Stimulated activated CD4-positive, alpha-beta T cell treated with anti-CD3 and anti-CD28 coated beads, Interleukin-4, amount 100 ng/mL, for 48 hours (primary cell): ENCODE measurements at places on chromosomes 3 and 15.

- DNase-seq, result no peak
These were observed 1.0 kb upstream of the CEP70 start for GRCh38 chr3:138594935-138595610.

GRCh38 chr3:117842086-117842485 lies 1132.5 kb downstream of the TUSC7 start:
- DNase-seq, result no peak

- DNase-seq, result no peak
These were observed 65.2 kb upstream of the GLCE start for GRCh38 chr15:69095274-69095673.

GRCh38 chr15:66623801-66624453 lies 58.1 kb upstream of the LCTL start:
- no peak for DNase-seq

DNA sequence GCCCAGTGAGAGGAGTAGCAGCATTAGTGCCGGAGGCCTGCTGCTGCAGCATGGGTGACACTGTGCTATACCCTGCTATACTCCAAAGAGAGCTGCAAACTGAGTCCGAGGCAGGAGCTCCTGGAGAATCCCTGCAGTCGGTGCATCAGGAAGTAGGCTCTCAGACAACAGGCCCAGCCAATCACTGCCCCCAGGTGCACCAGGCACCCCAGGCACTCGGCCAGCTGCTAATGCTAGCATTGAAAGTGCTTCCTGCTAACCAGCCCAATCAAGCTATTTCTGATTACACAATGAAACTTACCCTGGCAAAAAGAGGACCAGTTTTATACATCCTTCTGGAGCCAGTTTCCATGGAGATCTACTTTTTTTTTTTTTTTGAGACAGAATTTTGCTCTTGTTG lies 45.6 kb upstream of the IREB2 start:
- no peak for DNase-seq
